Effector memory CD8-positive, alpha-beta T cell (primary cell): ENCODE measurements at places on chromosomes 1 and 21.

- peak; percentile 71 for DNase-seq
These were observed 54.9 kb upstream of the RUNX3 start for GRCh38 chr1:24984800-24985522.

GRCh38 chr1:197994907-197995407 is 77.8 kb downstream of the LHX9 start:
- no peak for DNase-seq

- DNase-seq = peak; percentile 26
These were observed at the start of gene ILDR2 for GRCh38 chr1:166975361-166976129. Gene ILDR2, minus strand, starts transcription at chr1:166975540. Its CDS starts 272 bp downstream, at chr1:166975268.

DNA sequence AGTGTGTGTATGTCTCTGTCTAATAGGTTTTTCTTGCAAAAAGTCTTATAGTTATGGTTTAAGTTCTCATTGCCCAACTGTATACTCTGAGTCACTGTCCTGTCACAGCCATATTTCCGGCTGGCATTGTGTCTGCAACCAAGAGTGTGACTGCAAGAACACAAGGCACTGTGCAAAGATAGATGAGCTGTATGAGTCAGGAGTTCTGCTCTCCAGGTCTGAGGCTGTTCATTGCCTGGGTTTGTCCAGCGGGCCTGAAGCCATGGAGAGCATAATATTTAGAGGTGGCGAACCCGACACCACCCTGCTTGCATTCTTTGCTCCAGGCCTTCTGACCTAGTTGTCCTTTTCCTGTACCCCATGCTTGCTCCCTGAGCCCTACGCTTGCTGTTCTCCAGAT is 50.9 kb upstream of the CNIH3 start:
- DNase-seq = no peak

DNA sequence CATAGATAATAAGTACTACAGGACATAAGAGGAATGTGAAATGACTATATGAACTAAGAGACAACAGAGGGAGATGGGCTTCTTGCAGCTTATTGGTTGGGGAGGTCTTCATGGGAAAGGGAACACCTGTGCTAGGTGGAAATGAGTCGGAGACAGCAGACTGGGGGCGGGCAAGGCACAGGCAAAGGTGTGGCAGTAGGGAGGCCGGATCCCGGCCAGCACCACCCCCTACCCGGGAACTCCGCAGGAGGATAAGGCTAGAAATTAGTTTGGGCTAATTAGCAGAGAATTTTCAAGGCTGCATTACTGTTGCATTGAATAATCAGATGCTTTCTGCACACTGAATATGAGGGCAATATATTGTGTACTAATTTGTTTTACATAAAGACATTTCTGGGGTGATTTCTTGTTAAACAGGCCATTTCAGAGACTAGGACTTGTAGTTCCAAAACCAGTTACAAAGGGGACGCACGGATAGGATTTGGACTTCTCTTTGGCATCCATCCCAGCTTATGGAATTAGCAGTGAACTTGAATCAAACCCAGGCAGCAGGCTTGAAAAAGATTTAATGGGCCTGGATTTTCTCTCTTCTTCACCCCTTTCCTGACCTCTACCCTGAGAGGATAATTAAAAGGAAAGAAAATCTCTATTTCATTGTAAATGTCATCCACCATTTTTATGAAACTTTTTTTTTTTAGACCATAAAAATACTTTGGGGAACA is 2.2 kb upstream of the HUNK start:
- DNase-seq = no peak

GRCh38 chr1:182066934-182067333 is 5.4 kb upstream of the ZNF648 start:
- DNase-seq = no peak

DNA sequence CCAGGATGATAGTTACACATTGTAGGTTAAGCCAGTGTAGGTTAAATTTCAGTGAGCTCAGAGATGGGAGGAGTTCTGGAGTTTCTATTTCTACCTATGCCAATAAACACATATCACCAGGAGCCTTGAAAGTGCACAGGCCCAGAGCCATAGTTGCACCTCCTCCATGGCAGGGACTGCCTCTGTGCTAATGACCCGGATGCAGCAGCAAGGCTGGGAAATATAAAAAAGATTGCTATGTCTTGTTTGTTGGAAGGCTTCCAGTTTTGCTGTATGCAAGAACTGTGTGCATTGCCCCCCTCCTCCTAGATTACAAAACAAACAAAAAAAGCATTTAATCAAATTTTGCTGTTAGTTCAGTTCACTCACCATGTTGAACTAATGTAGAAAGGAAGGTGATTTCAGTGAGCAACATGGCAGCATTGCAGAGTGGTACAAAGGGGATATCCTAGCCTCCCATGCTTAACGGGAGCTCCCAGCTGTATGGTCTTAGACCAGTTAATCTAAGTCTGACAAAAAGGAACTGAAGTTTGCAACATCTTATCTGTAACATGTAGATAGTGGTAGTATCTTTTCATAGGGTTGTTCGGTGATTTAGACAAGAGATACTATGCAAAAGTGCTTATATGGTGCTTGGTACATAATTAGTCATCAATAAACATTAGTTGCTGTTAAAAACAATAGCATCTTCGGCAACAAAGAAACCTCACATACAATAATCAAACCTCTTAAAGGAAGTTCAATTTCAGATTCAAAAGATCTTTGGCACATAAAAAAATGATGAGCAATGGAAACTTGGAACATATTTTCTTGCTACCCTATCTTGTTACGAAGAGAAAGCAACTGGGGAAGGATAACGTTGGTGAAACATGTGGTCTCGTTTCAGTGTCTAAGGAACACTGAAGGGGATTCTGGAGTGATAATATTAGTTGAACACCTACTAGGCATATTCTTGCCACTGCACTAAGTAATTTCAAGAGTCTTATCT is 309.5 kb downstream of the ASTN1 start:
- DNase-seq = no peak
